ENCODE measurements at places on chromosomes 16 and 17.

- DNase-seq, result peak; percentile 33
Observed at GRCh38 chr17:79646721-79647455, 36.0 kb upstream of the RBFOX3 start.

DNA sequence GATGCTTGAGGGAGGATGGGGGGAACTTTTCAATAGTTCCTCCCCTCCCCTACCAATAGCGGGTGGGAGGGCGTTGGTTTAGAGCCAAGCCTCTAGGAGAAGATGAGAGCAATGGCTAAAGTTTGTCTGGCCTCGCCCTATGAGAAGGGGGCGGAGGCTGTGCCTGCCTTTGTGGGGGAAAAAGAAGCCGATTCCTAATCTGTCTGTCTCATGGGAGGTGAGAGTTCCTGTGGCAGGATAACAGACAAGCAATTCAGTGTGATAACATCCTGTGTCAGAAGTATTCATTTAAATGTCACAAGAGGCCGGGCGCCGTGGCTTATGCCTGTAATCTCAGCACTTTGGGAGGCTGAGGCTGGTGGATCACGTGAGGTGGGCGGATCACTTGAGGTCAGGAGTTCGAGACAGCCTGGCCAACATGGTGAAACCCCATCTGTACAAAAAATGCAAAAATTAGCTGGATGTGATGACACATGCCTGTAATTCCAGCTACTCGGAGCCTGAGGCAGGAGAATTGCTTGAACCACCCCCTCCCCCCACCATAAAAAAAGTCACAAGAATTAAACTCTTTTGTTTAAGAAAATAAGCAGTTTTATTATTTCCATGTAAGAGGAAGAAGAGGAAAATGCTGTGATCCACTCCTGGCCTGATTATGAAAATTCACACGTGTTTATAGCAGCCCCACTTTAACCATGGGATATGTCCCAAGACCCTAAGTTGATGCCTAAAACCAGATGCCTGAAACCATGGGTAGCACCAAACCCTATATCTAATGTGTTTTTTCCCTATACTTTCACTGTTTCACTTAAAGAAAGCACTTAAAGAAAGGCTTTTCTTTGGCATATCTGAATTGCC lies 1.7 kb downstream of the SLFN5 start:
- DNase-seq, result peak; percentile 78

DNA sequence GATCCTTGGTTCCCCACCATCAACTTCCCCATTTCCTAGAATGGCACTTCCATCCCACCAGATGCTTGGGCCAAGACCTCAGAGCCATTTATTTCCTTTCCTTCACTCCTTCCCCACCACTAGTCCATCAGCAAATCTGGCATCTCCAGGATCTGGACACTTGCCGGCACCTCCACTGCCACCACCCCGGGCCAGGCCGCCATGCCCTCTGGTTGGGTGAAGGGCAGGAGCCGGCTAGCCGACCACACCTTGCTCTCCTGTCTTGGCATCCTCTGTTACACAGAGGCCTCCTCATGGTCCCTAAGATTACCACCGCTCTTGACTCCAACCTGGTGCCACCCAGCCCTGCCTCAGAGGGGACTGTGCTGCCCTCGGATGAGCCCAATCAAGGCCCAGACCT lies 104.5 kb downstream of the RMI2 start:
- no peak for DNase-seq

DNA sequence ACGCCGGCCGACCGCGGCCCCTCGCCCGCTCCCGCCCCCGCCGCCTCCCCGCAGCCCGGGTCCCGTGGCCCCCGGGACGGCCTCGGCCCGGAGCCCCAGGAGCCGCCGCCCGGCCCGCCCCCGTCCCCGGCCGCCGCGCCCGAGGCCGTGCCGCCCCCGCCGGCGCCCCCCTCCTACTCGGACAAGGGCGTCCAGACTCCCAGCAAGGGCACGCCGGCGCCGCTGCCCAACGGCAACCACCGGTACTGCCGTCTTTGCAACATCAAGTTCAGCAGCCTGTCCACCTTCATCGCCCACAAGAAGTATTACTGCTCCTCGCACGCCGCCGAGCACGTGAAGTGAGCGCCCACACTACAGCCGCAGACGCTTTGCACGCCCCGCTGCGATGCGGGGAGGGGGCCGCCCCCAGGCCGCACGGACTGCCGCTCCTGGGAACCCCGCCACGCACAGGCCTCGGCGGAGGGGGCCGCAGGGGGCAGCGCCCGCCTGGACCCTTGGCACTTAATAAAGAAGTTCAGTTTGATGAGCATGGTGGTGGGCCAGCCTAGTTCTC lies 35.5 kb upstream of the ZC3H18 start:
- no peak for DNase-seq

DNA sequence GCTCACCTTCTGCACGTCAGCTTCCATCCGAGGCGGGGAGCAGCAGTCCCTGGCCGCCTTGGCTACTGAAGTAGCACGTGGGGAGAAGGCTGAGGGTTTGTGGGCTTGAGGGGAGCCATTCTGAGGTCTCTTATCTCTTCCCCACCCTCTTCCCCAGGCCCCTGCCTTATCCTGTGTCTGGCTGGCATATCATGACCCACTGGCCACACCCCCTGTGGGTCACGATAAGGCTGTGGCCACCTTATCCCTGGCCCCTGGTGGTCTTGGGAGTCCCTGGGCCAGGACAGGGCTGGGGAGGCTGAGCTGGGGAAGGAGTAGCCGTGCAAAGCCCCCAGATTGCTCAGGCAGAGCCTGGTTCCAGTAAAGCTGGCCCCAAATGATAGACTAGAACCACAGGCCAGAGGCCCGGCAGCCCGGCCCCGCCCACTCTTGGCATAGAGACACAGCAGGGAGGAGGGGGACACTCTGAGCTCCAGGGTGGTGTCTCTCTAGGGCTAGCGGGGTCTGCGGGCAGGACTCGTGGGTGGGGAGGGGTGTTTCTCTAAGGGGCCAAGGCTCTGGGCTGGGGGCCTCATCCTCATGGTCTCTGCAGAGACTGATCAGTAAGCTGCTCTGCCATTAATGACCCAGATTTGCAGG lies 7.6 kb downstream of the SPNS2 start:
- no peak for DNase-seq

DNA sequence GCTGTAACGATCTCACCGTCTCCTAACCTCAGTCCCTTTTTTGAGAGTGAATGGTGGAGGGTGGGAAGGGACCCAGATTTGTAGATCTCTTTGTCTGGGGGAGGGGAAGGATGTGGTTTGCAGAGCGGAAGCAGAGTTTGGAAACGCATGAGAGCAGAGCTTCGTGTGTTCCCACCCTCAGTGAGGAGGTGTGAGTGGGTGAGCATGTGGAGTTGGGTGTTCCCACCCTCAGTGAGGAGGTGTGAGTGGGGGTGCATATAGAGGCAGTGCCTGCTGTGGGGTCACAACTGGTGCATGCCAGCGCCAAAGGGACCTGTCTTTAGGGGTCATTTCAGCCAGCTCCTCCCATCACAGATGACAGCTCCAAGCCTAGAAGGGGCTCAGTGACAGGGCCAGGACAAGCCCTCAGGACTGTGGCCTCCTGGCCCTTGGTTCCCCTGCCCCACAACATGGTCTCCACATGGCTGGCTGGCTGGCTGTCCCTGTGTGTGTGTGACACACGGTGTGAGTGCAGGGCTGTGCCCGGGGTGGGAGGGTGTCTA lies 1.8 kb upstream of the CISD3 start:
- DNase-seq, result no peak

- no peak for DNase-seq
Observed at GRCh38 chr17:50558941-50559614, 1.4 kb upstream of the CACNA1G start.

GRCh38 chr17:10360578-10360977 lies 12.2 kb downstream of the MYH13 start:
- DNase-seq, result no peak

DNA sequence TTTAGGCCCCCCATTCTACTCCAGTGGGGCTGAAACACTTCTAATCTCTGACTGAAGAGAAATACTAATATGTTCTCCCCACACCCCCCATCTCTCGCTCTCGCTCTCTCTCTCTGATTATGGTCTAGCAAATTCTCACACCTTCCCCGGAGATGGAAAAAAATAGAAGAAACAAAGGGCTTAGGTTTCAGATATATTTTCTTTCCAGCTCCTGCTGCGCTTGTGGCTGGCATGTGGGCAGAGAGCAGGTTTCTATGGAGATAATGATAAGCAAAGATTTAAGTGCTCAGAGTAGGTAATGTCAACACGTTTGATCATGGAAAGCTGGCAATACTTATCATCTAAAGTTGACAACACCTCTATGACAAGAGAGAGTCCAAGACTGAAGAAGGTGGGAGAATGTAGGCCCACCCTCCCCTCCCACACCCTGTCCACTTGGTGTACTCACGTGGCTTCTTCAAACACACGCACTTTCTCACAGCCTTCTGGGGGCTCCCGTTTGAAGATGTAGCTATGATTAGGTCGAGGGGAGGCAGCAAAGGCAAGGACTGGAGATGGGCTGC lies 8.0 kb upstream of the SLC35B1 start:
- DNase-seq, result no peak

DNA sequence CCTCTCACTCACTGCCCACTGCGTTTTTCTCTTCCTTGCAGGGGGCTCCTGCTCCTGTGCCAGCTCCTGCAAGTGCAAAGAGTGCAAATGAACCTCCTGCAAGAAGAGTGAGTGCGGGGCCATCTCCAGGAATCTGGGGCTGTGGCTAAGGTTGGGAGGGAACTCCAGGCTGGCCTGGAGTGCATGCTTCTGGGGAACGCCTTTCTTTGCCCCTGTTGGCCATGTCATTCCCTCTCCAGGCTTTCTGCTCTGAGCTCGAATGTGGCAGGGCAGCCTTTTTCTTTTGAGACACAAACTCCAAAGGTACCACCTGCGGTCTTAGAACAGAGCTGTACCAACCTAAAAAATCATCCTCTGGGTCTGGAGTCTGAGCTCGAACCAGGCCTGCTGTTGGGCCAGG lies 7.4 kb upstream of the MT1E start:
- DNase-seq, result no peak

DNA sequence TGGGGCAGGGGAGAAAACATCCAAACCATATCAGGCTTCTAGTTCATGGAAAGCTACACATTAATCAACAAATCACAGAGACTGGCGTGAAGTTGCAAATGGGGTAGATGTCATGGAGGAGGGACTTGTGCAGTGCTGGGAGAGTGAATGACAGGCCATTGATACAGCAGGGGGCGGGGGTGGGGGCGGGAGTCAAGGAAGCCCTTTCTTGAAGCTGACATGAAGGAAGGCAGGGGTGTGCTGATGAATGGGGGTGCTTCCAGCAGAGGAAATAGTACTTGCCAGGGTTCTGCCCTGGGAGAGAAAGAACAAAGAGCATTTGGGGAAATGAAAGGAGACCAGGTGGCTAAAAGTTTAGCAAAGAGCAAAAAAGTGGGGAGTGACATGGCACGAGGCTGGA lies 269.9 kb downstream of the SHISA9 start:
- no peak for DNase-seq

- no peak for DNase-seq
Observed at GRCh38 chr16:29908719-29909220, 8.5 kb downstream of the ASPHD1 start.

GRCh38 chr16:69859105-69859989 lies 91.8 kb upstream of the CLEC18A start:
- DNase-seq, result no peak

DNA sequence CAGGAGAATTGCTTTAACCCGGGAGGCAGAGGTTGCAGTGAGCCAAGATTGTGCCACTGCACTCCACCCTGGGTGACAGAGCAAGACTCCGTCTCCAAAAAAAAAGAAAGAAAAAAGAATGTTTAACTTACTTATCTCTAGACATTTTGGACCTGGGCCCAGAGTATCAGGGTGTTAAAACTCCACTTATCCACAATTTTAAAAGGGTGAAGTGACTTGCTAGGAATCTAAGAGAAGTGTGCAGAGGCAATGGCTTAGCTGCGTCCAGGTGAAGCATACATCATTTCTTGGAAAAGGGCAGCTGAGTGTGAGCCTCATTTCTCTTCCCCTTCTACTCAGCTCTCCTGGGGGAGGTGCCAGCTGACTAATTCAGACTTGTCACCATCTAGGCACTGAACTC lies 25.1 kb downstream of the ALDH3A2 start:
- DNase-seq, result no peak

GRCh38 chr16:69123910-69124309 lies 8.5 kb downstream of the CHTF8 start:
- no peak for DNase-seq

DNA sequence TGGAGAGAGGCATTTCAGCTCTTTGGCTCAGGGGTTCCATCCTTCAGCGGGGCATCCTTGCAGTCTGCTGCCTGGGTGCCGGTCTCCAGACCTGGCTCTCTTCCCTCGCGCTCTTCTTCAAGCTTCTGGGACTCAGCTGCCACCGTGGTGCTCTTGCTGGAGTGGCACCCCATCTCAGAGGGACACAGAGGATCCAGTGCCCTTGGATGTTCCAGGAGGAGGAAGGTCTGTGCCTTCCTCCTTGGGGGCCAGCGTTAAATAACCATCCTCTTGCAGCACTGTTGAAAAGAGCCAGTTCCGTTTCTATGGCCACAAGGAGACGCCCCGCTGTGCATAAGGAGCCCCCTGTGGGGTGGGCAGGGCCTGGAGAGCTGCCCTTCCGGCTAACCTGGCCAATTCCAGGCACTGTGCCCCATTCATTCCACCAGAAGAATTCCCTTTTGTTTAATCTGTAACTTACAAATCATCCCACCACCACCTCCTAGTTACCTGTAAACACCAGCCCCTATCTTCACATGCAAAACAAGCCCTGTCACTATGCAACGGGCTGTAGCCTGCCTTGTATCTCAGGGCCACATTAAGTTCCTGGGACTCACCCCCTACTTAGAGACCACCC lies 8.6 kb downstream of the CHD9NB start:
- DNase-seq, result no peak

- DNase-seq, result no peak
Observed at GRCh38 chr17:7258731-7259554, 3.3 kb downstream of the CLDN7 start.

- DNase-seq, result no peak
Observed at GRCh38 chr17:17950806-17951205, 21.4 kb downstream of the TOM1L2 start.

DNA sequence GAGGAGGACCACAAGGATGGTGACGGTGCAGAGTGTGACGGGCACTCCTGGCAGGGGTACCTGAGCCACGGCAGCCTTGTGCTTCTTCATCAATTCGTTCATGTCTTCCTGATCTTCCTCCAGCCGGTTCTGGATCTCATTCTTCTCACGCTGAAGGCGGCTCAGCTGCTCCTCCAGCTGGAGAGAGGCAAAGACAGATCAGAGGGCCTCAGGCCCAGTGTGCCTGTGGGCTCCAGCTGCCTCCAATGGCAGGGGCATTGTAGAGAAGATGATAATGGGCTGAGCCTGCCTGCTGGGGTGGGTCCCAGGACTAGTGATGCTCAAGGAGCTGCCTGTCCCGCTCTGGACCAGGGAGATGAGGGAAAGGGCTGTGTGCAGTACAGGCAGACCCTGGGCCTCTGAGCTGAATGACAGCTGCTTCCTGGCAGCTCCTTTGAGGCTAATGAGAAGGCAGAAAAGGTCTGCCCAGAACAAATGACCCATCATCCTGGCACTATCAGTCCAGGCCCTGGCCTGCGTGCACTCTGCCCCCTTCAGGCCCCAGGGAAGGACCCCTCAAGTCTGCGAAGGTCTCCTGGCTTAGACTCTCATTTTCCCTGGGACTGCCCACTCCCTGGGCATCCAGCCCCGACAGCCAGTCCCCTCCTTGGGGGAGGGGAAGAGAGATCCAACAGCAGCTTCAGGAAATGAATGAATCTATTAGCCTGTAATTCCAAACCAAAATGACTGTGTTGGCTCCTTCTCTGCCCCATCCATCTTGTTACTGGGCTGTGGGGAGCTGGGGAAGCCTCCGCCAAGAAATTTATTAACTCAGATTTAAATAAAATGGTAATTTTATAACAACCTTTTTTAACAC lies 48.0 kb downstream of the PIPOX start:
- no peak for DNase-seq

GRCh38 chr17:49994085-49995054 lies 654 bp downstream of the DLX3 start:
- no peak for DNase-seq

- DNase-seq, result no peak
Observed at GRCh38 chr16:48499923-48500381, 110.0 kb downstream of the N4BP1 start.
